ENCODE measurements at places on chromosomes 5 and 9.

GRCh38 chr5:132661231-132662003, 3.4 kb downstream of the IL13 start:
- no peak for DNase-seq

GRCh38 chr5:172633403-172633970, 7.6 kb upstream of the NEURL1B start:
- no peak for DNase-seq

- no peak for DNase-seq
These were observed 60.2 kb downstream of the CRB2 start for GRCh38 chr9:123416176-123416575.

DNA sequence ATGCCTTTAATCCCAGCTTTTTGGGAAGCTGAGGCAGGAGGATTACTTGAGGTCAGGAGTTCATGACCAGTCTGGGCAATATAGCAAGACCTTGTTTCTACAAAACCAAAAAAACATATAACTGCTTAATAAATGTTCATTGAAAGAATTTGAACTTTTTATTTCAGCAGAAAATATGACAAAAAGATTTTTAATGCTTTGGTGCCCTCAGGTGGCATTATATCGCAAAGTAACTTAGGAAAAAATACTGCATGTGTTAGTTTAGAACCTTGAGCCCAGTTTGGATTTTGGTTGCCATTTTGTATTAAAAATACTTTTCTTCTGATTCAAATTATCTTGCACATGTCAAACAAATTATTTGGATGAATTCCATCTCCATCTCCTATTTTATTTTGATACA, 103.2 kb downstream of the GPBP1 start:
- no peak for DNase-seq

GRCh38 chr5:180540050-180540694, 46.0 kb downstream of the CNOT6 start:
- no peak for DNase-seq

DNA sequence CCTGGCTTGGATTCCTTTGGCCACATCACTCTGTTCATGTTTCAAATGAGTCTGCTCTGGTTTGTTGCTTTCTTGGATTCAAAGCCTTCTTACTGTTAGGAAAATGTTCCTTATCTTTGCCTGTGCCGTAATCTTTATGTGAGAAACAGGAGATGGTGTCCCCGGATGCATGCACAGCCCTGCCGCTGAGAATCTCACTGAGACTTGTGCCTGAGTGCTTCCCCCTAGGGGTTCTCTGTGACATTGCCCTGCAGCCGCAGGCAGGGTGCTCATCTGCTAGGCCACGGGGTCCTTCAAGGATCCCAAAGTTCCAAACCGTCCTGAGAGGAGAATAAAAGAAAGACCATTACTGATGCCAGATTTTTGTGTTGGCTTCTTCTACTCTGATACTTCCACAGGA, 81.4 kb upstream of the ANKRD55 start:
- no peak for DNase-seq

- no peak for DNase-seq
These were observed 261.6 kb downstream of the SEMA5A start for GRCh38 chr5:9284272-9284671.

DNA sequence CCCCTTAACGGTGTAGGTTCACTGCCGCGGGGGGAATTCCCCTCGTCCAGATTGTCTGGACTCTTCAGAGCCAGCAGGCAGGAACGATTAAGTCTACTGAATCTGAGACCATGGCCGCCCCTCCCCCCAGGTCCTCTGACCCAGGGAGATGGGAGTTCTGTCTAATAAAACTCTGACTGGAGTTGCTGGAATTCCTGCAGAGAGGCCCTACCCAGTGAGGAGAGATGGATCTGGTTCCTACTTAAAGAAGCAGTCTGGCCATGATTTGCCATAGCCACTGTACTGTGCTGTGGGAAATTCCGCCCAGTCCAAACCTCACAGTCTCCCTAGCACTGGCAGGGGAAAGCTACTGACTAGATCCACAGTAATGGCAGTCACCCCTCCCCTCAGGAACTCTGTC, 237.7 kb upstream of the RASA1 start:
- DNase-seq, result no peak

- DNase-seq, result no peak
These were observed 341.0 kb downstream of the EBF1 start for GRCh38 chr5:158758675-158759074.

DNA sequence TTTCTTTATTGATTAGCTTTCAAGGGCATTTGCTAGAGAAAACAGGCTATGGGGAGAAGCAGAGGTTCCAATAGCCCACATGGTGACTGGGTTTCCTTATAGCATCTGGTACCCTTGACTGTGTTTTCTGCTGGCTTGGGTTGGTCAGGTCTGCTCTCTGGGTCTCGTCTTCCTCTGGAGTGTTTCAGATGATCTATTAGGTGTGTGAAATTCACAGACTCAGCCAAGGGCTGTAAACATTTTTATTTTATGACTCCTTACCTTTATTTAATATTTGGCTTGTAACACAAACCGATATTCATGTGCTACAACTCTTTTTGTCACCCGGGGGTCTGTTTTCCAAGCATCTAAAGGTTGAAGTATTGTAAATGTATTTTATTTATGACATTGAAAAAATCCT, 338.9 kb downstream of the GADD45G start:
- no peak for DNase-seq

GRCh38 chr5:178762960-178763359, 32.5 kb upstream of the ZNF354A start:
- no peak for DNase-seq

- no peak for DNase-seq
These were observed 111.8 kb downstream of the INIP start for GRCh38 chr9:112605963-112606699.

DNA sequence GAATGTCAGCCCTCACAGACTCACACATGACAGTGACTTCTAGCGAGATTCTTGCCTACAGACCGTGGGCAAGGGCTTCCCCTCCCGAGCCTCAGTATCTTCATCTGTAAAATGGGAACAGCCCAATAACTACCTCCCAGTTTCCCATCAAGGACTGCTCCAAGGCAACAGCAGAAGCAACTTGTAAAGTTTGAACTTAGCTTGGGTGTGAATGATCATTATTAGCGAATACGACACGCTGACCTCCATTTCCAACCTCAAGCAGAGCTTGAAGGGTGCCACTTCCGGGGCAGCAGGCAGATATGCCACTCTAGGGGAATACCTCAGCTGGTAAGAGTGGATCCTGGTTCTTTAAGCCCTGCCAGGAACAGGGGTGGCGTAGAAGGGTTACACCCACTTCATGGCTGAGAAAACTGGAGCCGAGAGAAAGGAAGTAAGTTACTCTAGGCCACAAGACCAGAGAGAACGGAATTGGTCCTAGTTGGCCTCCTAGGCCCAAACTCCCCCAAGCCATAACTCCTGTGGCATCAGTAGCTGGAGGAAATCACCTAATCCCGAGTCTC, 2.0 kb downstream of the RNF44 start:
- DNase-seq, result no peak

DNA sequence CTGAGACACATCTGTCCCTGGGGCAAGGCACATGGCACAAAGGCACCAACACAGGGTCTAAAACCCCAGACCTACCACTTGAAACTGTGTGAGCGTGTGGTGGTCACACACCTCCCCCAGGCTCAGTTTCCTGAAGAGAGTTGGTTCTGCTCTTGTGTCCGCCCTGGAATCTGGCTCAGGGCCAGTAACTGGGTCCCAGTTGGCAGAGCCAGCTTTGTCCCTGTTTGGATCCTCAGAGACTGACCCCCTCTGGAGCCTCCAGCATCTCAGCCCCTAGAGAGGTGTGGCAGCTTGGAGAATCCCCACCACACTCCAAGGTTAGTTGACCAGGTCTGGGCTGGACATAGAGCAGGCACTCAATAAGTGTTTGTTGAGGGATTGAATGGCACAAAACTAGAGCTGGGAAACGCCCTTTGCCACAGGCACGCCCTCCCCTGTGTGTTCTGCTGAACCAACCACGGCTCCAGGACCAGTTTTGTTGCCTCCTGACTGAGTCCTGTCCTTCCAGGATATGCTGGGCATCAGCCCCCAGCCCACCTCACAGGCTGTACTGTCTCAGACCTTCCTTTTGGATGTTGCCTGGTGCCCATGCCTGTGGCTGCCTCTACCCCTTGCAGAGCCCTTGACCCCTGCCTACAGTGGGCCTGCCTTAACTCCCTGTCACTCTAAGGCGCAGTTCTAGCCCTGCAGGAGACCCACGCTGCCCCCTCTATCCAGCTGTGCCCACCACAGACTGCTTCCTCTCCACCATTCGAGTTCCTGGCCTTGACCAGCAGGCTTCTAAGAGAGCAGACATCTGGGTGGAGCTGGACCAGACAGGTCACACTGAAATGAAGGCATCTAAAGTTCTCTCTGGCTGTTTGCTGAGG, 3.8 kb upstream of the PDLIM4 start:
- no peak for DNase-seq

- no peak for DNase-seq
These were observed 681.8 kb downstream of the SEMA5A start for GRCh38 chr5:8864053-8864452.

DNA sequence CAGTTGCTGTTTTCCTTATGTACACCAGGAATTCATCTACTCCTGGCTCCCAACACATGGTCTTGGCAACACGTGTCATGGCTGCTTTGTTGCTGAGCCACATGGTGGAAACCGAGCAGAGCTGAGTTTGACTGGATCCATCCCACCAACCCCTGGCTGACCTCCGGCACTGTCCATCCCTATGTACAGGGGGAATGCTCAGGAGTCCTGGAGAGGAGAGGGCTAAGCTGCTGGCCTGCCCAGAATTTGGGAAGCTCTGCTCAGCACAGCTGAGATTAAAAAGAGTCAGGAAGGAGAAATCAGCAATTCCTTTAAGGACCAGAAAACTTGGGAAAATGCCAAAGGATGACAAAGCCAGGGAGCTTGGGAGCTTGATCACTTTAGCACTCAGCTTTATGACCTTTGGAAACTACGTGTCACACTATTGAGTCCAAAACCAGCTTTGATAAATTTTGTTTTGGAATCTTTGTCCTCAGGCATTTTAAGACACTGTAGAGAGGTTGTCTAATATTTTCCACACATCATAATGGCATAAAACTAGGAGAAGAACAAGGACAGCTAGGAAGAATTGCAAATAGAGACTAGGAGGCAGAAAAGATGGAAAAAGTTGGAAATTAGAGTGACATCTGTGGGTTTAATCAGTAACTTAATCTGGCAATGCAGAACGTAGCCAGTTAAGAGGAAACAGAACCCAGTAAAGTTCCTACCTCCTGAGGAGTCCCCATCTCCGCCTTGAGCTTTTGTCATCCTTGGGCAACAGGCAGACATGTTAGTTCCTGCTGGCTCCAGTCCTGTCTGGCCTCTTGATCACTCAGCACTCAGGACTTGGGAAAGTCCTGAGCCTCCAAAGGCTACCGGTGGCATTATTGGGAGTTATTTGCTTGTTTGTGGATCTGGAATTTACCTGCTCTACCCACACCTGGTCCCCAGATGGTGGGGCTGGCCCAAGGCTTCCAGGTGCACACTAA, 62.5 kb upstream of the PLPP1 start:
- DNase-seq, result no peak

DNA sequence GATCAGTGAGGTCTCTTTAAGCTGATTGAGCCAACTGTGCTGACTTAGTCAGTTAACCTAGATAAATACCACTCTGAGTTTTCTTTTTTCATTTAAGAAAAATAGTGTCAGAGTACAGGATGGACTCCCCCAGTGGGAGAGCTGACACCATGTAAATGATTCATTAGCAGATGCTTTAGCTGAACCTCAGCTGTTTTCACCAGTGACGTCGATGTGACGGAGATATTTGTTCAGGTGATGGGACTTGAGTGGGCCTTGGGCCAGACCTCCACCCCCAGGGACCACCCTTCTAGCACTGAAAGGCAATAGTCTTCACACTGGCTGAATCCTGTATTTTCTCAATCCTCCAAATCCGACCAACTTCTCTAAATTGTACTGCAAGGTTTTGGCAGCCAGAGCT, 196.1 kb downstream of the GAS1 start:
- no peak for DNase-seq

GRCh38 chr5:67997148-67997547, 218.4 kb upstream of the PIK3R1 start:
- DNase-seq, result no peak

- no peak for DNase-seq
These were observed 82.4 kb upstream of the SAP30L start for GRCh38 chr5:154363411-154363810.

DNA sequence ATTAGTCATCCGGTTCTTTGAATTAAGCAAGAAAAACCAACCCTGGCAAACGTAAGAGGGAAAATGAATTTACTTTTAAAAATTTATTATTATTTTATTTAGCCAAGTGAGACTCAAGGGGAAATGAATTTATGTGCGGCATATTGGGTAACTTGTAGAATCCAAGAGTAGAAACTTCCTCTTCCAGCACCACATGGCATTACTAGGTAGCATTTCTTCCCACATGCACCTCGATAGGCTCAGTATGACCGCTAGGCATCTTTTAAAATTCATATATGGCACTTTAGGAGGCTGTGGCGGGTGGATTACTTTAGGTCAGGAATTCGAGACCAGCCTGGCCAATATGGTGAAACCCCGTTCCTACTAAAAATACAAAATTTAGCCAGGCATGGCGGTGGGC, 17.6 kb upstream of the MYO10 start:
- DNase-seq, result no peak

GRCh38 chr5:147734894-147735293, 47.6 kb downstream of the JAKMIP2 start:
- DNase-seq, result no peak

- no peak for DNase-seq
These were observed 215.2 kb downstream of the SMARCA2 start for GRCh38 chr9:2230362-2230761.

DNA sequence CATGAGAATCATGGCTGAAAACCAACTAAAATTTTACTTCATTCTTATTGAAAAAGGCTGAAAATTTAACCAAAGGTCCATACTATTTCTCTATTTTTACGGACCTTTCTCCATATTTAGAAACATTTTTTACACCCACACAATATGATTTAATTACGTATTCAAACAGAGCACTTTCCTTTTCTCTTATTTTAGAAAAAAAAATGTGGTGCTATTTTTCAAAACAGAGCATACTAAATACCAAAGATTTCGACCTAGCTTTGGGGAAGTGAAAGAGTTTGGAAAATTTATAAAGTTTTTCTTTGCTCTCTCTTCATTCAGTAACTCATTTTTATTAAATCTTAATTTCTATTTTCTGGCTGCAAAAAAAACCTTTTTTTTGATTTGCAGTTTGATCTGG, 38.1 kb downstream of the RNF145 start:
- DNase-seq, result no peak

DNA sequence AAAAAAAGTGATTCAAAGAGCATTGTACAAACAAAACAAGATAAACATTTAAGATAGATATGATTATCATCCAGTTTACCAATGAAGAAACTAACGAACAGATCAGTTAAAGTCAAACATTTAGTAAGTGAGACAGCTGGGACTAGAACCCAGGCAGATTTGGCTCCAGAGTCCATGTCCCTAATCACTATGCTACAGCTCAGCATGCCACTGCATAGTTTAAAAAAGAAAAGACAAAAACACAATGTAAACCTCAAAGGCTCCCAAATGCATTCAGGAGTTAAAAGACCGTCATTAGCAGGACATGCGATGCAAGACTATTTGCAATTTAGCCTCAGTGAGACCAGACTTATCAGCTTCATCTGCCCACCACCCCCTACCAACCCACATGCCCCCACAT, 36.8 kb downstream of the DENND1A start:
- DNase-seq, result no peak
